ENCODE measurements at places on chromosomes 6 and 20.

DNA sequence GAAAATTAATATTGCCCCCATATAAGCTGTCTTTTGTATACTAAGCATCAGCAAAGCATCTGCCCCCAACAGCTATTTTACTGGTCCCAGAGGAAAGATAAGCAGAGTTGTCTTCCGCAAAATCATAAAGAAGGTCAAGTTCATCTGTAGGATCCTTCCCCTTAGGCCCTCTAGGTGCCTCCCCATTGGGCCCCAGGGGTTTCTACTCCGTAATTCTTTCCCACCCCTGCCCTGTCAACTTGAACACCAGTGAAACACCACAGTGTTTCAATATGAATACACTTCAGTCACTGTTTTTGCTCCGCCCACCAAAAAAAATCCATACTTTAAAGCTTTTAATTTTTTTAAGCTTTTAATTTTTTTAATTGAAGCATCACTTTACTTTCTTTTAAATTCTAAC lies 159.2 kb downstream of the ATXN1 start:
- no peak for DNase-seq

DNA sequence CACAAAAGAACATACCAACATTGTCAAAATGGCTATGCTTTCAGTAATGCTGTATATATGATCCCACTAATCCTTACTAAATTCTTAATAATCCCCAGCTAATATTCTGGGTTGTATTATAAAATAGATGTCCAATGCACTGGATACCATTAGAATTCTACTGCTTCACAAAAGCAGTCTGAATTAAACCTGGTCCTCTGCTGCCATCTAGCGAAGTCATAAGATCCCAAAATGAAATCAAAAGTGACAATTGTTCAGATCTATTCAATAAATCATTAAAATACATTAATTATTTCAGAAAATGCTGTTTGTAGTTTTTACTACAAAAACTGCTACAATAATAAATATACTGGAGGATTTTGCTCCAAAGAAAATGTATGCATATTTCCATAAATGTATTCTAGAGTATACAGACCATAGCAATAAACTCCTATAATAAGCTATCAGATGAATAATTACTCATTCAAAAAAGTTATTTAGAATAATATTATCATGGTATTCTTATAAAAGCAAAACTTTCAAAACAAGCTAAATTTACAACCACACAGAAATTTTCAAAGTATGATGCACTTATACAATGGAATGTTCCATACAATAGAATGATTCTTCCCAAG lies 92.6 kb downstream of the RNGTT start:
- DNase-seq = no peak

DNA sequence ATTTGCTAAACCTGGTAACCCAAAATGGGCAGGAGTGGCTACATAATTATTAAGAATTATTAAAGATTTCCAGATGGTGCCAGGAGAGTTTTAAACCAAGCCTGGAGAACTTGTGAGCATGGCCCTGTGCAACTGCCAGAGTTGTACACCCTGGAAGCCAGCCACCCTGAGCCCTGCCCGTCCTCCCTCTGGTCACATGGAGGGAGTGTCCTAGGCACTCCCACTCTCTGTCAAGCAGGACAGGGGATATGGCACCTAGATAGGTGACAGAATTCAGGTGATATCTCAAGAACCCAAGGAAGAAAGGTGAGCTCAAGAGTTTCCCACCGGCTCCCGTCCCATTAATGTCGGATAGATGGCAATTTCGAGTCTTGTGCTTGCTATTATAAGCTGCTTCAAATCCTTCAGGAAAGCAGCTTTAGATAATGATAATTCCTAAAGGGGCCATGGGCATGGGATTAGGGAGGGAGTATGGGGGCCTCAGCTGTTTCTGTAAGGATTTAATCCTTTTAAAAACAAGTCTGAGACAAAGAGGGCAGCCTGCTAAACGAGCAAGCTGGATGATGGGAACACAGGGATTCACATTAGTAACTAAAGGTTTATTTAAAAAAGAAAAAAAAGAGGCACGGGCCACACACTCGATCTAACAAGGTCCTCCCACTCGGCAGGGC lies 169.1 kb downstream of the BMP7 start:
- no peak for DNase-seq

DNA sequence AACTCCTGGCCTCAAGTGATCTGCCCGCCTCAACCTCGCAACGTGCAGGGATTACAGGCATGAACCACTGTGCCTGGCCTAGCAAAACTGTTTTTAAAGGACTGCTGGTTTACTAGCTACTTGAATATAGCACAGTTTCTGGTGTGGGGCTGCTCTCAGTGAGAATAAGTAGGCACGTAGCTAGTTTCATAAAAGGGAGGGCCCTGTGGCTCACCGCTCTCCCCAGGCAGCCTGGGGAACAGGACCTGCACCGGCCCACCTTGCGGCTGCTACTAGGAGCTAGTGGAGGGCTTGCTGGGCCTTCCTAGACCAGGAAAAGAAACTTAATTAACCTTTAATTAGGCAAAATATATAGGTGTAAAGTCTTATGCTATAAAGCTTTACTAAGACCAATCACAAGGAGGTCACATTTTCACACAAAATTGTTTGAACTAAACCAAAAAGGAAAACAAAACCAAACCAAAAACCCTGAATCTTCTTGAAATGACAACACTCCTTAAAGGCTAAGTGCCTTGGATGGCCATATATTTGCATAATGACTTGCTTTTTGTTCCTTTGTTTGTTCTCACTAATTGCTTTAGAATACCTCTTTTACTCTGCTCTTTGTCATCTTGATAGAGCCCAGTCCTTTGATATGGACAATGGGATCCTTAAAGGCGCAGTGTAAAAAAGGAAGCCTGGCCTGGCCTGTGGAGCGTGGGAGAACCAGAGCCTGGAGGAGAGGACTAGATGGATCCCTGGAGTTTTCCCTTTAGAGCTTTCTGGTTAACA lies 69.5 kb upstream of the SAMD5 start:
- no peak for DNase-seq

- DNase-seq = no peak
Measured at GRCh38 chr6:127858727-127859391, 42.0 kb downstream of the THEMIS start.

DNA sequence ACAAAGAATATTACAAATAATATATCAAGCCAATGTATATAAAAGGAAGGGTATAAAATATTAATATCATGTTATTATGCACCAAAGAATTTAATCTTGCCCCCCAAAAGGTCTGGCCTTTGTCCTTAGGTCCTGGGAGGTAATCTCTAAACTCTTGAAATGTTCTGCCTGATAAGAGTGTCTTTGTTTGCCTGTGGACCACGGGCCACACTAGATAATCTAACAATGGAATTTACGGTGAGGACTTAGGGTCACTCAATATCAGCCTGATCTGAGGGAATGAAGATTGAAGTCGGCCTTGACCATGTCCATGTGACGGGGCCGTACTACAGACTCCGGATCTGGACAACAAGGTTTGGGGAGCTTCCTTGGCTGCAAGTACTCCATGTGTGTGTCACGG lies 42.9 kb downstream of the HUS1B start:
- no peak for DNase-seq

- no peak for DNase-seq
Measured at GRCh38 chr6:40077315-40077714, 143.1 kb upstream of the MOCS1 start.

- no peak for DNase-seq
Measured at GRCh38 chr20:18197382-18198070, 59.9 kb downstream of the KAT14 start.

DNA sequence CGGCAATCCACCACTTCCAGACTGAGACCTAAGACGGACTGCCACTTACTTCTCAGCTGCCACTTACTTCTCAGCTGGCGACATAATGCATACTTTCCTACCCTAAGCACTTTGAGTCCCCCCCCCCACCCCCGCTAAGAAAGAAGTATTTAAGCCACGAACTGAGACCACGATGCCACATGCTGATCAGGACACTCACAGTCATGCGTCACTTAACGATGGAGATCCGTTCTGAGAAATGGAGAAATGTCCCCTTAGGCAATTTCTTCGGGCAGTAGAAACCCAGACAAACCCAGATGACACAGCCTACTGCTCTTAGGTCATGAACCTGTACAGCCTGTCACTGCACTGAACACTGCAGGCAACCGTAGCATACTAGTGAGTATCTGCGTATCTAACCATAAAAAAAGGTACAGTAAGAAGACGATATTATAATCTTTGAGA lies 690 bp downstream of the IFNGR1 start:
- DNase-seq = no peak

- no peak for DNase-seq
Measured at GRCh38 chr6:31711233-31711632, 3.9 kb upstream of the LY6G6D start.

DNA sequence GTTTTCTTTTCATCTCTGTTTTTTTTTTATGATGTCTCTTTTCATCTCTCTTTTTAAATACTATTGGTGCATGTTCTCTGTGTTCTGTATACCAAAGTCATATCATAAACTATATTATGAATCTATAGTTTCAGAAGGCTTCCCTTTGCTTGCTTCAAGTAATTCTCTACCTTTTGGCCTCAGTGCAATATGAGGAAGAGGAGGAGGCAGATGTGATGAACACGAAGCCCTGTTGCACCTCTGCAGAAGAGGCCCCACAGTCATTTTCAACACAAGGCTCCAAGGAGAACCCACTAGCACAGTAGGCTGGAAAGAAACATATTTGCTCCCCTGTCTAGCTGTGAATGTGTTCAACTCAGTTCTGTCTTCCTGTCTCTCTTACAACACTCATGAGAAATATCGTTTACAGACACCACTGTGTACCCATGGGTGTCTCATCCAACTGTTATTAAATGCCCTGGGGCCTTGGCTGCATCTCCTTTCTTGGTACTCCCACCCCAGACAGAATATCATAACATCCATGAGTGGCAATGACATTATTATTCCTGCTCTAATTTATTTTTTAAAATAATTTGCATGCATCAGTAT lies 122.6 kb upstream of the SHLD1 start:
- no peak for DNase-seq

GRCh38 chr6:155483858-155484257 lies 28.2 kb upstream of the NOX3 start:
- no peak for DNase-seq

DNA sequence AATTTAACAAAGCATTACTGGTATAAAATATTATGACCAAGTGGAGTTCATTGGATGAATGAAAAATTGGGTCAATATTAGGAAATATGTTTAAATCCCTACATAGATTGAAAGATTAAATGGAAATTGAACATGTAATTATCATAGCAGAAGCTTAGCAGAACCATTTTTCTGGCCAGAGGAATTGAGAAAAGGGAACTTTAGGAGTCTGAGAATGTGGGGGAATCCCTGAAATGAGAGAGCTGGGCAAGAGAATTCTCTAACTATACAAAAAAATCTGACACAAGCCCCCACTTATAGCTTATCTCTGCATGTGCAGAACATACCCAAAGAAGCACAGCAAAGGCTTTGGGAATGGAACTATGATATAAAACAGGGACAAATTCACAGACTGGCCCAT lies 67.4 kb upstream of the ARHGAP18 start:
- no peak for DNase-seq

GRCh38 chr6:1039191-1039590 lies 272.7 kb upstream of the FOXQ1 start:
- no peak for DNase-seq

GRCh38 chr6:20409427-20409971 lies 7.8 kb downstream of the E2F3 start:
- DNase-seq = no peak
